Bronchial epithelial cell (primary cell): ENCODE measurements at places on chromosomes 6 and 20.

DNA sequence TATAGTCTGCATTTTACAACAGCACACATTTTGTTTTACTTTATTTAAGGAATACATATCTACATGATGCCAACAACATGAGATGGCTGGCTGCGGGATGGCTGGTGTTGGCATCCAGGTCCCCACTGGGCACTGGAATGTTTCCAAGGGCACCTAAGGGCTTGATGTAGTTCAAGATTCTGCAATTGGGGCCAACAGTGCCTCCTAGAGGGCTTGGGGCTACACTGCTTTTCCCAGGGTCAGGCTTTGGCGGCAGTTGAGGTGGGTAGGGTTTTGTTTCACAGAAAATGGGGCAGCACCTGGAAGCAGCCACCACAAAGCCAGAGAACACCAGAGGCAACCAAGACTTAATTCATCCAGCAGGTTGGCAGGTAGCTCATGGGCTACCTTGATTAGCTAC is 202.2 kb upstream of the PRND start:
- DNase-seq, result peak; percentile 46

GRCh38 chr6:141851063-141851462 is 281.7 kb upstream of the GJE1 start:
- no peak for DNase-seq

DNA sequence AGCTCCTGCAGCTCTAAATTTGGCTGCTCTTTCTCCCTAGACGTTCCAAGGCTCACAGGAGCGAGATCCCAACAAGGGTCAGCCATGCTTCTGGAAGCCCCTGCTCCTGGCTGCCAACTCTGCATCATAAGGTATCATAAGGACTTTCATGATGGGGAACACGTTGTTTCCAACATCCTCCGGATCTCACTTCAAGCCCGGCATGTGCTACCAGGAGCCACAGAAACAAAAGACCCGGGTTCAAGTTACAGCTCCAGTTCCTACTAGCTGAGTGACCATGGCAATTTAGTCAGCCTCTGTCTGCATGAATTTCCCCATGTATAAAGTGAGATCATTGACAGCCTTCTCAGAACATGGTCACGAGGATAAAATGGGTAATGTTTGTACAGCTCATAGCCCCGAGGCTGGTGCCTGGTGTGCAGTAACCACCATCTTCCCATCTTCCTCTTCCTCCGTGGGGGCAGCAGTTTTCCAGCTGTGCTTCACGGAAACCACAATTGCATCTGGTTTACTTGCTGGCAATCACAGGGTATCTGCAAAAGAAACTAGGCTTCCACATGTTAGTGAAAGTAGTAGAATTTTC is 209.0 kb upstream of the ECI2 start:
- peak; percentile 77 for DNase-seq

DNA sequence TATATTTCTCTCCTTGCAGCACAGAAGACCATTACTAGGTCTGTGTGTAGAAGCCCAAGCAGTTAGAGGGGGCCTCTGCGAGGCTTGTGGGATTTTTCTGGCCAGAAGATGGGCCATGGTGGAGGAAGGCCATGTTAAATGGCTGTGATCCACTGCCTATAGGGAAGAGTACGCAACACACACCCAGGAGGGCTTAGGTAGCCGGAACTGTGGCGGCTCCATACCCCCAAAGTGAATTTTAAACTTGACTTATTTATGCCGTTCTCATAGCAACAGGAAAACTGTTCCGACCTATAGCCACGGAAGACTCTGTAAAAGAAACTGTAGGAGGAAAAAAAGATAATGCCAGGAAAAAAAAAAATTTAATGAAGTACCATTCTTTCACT is 69.5 kb downstream of the SLX4IP start:
- DNase-seq, result no peak

GRCh38 chr6:122589115-122589514 is 21.1 kb upstream of the PKIB start:
- DNase-seq, result peak; percentile 11

DNA sequence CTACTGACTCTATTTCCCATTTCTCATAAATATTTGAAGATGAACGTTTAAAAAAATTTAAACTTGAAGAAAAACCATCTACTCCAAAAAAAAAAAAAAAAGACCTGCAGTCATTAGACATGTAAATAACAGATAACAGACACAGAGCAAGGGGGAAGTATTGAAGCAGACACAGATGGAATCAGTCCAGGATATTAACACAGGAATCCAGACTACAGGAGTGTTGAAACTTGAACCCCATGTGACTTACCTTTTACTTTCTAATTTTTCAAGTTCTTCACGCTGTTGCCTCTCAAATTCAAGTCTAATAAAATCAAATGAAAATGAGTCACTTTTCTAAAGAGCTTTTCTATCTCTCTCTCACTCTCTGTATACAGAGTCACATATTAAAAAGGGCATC is 191.8 kb downstream of the KIF16B start:
- peak; percentile 12 for DNase-seq

- DNase-seq, result peak; percentile 97
Observed at GRCh38 chr6:35370124-35370741, 27.9 kb downstream of the PPARD start.

GRCh38 chr6:105041880-105042279 is 85.0 kb downstream of the LIN28B start:
- no peak for DNase-seq

DNA sequence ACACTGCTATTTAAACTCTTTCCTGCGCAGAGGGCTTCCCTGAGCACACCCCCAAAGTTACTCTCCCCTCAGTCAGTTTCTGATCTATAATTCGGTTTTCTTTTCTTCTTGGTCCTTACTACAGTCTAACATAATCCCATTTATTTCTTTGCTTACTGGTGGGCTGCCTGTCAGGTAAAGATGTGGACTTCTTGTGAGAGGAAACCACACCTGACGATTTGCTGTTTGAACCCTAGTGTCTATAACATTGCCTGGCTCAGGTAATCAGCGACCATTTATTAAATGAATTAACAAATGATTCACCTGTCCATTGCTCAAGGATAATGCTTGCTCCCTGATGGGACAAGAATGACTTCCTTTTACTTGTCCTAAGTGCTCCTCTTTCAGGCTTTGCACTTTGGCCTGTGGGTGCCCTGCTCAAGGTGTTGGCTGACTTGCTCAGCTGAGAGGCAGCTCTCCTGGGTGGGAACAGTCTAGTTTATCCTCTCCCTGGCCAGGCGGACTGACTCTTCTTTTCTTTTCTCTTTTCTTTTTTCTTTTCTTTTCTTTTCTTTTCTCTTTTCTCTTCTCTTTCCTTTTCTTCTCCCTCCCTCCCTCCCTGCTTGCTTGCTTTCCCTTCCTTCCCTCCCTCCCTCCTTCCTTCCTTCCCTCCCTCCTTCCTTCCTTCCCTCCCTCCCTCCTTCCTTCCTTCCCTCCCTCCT is 233.1 kb downstream of the BCAS1 start:
- DNase-seq, result no peak

- DNase-seq, result no peak
Observed at GRCh38 chr20:56778765-56779195, 149.7 kb downstream of the TFAP2C start.

DNA sequence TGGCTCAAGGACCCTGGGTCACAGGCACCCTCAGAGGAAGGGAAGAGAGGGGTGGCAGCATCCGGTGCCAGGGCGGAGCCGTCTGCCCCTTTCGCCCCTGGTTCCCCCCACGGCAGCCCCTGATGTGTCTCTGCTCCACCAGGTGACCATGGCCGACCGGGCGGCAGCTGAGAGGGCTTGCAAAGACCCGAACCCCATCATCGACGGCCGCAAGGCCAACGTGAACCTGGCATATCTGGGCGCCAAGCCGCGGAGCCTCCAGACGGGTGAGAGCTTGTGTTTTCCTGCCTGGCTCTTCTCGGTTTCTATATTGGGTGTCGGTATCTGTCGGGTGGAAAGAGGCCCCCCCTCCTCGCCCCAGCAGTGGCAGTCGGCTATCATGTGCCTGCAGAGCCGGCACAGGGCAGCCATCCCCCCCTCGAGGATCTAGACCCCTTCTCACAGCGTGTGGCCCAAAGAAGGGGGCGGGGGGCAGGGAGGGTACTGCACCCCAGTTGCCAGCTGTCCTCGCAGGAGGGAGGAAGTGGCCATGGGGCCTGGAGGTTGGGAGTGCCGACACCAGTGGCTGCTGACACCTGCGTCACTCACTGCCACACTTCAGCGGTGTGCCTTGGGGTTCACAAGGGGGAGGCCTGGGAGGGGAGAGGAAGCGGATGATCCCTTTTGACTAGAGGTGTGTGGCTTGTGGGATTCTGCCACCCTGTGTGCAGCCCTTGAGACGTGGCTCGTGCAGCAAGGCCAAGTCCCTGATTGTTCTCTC is 1.5 kb downstream of the RBM38 start:
- DNase-seq, result no peak
